Activated naive CD4-positive, alpha-beta T cell treated with anti-CD3 and anti-CD28 coated beads, Interleukin-2, amount 50 U/mL, for 72 hours (primary cell): ENCODE measurements at places on chromosomes 2 and 18.

DNA sequence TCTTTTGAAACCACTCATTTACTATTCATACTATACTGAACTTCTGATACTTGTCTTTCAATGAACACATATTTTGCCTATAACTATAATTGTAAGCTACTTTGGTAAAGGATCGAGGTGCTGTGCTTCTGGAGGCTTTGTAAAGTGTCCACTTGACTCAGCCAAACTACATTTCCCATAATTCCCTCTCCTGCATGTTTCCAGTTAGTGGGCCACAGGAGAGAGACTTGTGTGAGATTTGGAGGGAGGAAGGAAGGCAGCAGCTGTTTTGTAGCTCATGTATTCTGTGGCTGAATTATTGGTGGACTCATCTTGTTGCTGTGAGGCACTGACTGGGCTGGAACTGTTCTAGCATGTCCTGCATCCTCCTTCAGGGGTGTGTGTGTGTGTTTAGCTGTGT is 328.8 kb downstream of the ARL6IP6 start:
- no peak for DNase-seq

- DNase-seq, result no peak
Measured at GRCh38 chr2:14827226-14828023, 194.9 kb downstream of the LRATD1 start.

- DNase-seq, result no peak
Measured at GRCh38 chr2:95037384-95037839, 11.9 kb downstream of the MAL start.

- DNase-seq, result no peak
Measured at GRCh38 chr2:46547223-46548102, 68.1 kb downstream of the TMEM247 start.

DNA sequence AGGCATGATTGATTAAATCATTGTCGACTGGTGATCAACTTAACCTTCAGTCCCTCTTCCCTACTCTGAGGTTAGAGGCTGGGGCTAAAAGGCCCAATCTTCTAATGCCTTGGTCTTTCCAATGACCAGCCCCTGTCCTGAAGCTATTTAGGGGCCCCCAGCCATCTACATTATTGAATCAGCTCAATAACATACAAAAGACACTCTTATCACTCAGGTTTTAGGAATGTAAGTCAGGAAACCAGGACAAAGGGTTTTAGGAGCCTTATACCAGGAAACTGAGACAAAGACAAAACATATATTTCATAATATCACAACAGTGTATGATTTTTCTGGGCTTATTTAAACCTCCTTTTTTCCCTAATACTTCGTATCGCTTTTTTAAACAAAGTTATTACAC is 198.6 kb downstream of the RNF152 start:
- DNase-seq, result no peak

DNA sequence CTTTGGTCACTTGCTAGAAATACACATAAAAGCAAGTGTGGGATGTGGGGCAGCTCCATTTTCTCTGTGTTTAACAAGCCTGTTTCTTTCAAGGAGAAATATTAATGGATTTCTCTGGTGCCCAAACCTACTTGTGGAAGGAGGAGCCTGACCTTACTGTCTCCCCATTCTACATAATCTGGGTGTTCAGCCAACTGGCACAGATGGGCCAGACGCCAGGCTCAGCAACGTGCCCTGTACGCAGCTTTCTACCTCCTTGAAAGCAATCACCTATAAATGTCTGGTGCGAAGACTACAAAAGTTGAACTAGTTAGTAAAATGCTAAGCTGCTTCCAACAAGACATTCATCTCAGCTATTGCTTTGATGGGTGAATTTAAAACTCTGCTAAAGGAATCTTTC is 33.2 kb upstream of the MYO3B start:
- no peak for DNase-seq

- DNase-seq, result peak; percentile 21
Measured at GRCh38 chr2:231894566-231895380, 31.4 kb downstream of the NPPC start.

DNA sequence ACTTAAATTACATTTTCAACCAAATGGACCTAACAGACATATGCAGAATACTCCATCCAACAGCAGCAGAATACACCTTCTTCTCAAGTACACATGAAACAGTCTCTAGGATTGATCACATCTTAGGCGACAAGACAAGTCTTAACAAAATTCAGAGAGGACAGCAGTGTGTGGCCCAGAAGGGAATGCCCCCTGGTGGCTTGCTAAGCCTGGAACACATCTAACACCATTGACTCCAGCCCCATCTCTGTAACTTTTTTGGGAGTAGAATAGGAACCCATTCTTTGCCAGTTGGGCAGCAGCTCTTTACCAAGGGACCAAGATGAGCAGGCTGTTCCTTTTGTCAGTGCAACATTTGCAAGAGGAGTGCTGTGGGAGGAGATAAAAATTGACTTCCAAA is 249.9 kb downstream of the PLCL1 start:
- peak; percentile 27 for DNase-seq

- no peak for DNase-seq
Measured at GRCh38 chr2:38731090-38731489, 20.1 kb downstream of the SRSF7 start.

DNA sequence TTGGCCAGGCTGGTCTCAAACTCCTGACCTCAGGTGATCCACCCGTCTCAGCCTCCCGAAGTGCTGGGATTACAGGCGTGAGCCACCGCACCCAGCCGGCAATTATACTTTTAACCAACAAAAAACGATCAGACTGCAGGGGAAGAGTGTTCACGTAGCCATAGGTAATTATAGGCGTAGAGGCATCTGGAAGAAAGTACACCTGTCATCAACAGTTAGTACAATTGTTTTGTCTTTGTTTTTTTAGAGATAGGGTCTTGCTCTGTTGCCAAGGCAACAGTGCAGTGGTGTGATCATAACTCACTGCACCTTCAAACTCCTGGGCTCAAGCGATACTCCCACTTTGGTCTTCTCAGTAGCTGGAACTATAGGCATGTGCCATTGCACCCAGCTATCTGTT is 20.0 kb downstream of the ST3GAL5 start:
- no peak for DNase-seq

DNA sequence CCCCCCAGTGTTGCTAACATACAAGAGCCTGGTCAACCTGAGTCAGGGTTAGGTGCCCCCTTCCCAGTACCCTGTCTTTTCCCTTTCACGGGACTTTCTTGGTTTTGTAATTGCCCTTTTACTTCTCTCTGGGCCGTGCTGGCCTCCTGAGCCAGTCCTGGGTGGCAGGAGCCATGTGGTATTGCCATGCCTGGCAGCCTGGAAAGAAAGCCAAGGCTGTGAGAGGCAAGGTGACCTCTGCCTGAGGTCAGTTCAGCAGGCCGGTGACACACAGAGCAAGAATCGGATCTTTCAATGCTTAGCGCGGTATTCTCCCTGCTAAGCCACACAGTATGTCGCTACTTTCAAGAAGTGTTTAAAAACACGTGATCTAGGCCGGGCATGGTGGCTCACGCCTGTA is 52.3 kb downstream of the C18orf63 start:
- no peak for DNase-seq

DNA sequence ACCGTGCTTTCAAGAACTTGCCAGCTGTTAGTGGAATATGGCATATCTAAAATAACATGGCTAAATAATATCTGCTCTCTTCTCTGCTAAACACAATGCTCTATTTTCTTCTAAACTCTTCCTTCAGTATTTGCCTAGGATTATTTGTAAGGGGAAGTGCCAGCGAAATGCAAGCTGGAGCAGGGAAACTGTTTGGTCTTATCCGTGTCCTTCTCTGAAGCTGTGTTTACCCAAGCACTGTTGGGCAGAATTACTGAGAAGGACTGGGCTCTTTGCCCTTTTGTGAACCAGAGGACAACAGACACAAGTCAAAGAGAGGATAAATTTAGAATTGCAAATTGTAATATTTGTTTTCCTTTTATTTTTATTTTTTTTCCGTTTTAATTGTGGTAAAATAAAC is 23.6 kb downstream of the CPO start:
- DNase-seq, result no peak

DNA sequence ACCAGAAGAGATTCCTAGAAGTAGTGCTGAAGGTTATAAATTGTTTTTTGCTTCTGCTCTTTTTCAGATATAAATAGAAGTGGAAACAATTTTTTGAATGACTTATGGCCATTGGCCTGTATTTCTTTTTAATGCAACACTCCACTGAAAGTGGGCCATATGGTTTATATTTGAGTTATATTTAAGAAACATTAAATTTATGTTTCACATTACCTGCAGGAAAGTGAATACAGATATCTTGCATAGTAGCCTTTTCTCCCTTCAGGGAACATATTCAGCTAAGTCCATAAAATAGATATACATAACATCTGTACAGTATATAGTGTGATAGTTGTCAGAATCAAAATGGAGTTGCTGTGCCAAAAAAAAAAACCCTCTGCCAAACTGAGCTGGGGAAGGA is 53.1 kb upstream of the EFEMP1 start:
- no peak for DNase-seq

DNA sequence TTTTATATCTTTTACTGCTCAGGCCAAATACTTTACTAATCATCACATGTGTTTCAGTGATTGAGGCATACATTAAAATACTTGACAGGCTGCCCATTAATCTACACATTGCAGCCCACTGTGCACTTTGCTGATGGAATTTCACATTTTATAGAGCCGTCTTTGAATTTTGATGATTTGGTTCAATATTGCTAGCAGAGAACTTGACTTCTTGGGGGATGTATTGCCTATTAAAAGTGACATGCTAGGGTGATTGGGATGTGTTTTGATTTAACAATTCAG is 1291.0 kb upstream of the GYPC start:
- no peak for DNase-seq

DNA sequence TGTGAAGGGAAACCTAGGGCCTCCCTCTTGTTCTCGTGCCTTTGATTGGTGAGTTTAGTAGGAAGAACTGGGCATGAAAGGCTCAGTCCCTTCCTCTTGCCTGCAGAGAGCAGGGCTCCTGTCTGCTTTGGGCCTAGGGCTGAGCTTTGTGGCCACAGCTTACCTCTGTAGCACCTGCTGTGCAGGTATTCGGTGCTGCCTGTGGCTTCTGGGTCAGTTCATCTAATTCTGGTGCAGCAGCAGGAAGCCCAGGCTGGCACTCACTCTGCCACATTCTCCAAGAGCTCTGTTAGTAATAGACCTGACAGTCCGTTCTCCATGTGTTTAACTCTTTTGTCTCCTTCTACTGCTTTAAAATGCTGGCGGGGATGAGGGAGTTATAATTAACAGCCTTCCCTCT is 96.5 kb downstream of the DLGAP1 start:
- DNase-seq, result no peak

DNA sequence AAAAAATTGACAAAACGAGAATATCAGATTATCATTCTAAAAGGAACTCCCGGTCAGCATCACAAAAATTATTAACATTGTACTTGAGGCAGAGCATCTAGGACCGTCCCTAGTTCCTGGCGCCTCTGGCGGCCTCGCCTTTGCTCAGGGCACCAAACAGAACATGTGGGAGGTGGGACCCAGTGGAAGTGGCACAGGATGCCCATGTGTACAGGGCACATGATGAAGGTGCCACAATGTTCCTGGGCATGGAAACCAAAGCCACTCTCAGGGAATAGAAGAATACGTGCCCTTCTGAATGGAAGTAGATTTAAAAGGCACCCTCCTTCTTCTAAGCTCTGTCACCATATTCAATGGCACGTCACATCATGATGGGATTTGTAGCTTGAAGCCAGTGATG is 30.1 kb upstream of the MARCO start:
- no peak for DNase-seq

- no peak for DNase-seq
Measured at GRCh38 chr2:172730411-172730810, 5.2 kb upstream of the RAPGEF4 start.

- DNase-seq, result no peak
Measured at GRCh38 chr2:48824116-48824515, 68.6 kb upstream of the LHCGR start.
